RWPE1 (cell line): ENCODE measurements at places on chromosomes 4 and X.
A peak's percentile ranks its signal among the peaks of the same experiment; 100 is the strongest.

- no peak for DNase-seq
Observed at GRCh38 chr4:146446555-146446954, 75.2 kb downstream of the SLC10A7 start.

- DNase-seq: no peak
Observed at GRCh38 chrX:65407157-65407626, 127.4 kb downstream of the LAS1L start.

- DNase-seq: no peak
Observed at GRCh38 chrX:67613996-67614395, 70.2 kb downstream of the AR start.

DNA sequence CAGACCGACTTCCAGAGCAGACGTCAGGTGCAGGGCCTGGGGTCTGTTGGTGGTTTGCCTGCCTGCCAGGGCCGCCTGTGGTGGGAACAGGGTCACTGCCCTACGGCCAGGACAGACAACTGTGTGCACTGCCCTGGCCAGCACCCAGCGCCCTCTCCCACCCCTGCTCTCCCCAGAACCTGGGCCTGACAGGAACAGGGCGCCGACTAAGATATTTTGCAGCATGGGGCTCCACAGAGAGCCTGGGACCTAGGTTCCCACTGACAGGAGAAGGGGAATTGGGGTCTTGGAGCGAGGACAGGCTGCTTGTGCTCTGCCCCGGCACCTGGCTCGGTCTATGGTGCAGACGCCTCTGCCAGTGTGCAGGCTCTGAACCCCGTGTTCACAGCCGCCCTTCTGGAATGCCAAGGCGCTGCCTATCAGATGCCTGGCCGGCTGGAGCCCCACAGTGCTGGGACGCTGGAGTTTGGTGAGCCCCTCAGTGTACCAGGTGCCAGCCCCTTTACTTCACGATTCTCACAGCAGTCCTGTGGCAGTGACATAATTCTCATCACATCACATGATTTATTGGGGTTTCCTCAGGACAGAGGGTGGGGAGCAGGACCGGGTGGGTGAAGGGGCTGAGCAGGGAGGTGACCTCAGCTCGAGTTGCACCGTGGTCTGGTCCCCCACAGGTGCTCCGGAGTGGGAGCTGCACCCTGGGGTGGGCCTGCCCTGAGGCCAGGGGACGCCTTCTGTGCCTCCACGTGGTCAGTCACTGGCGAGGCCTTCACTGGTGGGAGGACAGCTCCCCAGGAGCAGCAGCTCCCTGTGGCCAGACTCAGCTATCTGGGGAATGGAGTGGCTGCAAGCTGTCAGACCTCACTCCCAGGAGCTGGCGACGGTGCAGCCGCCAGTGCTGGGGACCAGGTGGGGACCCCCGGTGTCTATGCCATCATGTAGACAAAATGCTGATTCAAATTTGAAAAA lies 113.8 kb upstream of the LRPAP1 start:
- DNase-seq: no peak

- no peak for DNase-seq
Observed at GRCh38 chr4:184528051-184528450, 53.7 kb upstream of the IRF2 start.

DNA sequence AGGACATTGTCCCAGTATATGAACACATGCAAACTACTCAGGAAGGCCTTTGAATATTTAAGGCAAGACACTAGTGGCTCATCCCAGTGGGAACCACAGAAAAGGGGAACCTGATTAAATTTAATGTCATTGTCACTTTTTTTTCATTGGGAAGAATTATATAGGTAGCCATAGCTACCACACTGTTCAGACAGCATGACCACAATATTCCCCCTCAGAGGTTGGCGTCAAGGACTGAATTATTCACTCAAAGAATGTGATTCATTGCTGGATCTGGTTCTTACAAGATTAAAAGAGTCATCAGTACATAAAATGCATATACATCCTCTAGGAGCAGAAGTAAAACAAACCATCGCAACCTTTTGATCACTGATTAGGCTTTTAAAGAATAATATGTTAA lies 92.0 kb upstream of the SMARCAD1 start:
- no peak for DNase-seq

GRCh38 chrX:120331116-120331515 lies 19.9 kb upstream of the TMEM255A start:
- no peak for DNase-seq

GRCh38 chr4:101649790-101650515 lies 140.6 kb upstream of the BANK1 start:
- peak; percentile 83 for DNase-seq

GRCh38 chr4:122705009-122705408 lies 27.5 kb upstream of the BBS12 start:
- no peak for DNase-seq

- DNase-seq: no peak
Observed at GRCh38 chrX:30309139-30309571, at the start of gene NR0B1. Gene NR0B1 (minus strand): TSS chrX:30309390. CDS start chrX:30309363, 27 bp downstream.

DNA sequence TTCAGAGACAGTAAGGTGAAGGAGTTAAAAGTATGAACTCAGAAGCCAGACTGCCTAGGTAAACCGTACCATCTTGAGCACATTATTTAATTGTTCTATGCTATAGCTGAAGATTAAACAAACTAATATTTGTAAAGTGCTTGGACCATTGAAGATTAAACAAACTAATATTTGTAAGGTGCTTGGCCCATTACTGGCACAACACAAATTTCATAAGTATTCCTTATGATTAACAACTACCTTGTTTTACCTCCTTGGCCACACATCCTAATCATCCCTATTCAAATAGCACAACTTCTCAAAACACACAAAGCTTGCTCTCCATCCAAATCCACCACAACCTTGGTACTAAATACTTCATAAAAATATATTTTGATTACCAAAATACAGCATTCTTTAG lies 137.0 kb downstream of the PPP3CA start:
- no peak for DNase-seq

DNA sequence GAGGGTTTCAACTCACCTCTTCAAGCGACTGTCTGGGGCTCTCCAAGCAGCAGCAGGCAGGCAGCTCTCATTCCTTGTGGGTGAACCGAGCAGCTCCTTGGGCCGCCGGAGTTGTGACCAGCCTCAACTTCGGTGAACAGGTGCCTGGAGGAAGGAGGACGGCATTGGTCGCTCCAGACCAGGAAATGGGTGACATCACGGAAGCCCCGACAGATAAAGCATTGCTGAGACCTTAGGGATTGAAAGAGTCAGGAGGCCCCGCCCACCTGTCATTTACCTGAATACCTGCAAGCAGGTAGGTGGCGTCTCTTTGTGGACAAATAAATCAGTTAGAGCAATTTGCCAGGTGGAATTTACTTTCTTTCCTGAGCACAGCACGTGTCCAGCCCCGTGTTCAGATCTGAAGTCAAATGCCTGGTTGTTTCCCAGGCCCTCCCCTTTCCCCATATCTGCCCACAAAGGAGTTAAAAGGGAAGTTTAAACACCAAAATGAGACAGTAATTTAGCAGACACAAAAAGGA lies at the start of gene LNX1:
Gene LNX1 (minus strand): TSS at position 115 of the 521 bp plus-strand sequence. CDS start 17,484 bp downstream, outside the sequence.
- DNase-seq: peak; percentile 66

GRCh38 chr4:74535512-74535911 lies 90.6 kb downstream of the AREG start:
- no peak for DNase-seq

DNA sequence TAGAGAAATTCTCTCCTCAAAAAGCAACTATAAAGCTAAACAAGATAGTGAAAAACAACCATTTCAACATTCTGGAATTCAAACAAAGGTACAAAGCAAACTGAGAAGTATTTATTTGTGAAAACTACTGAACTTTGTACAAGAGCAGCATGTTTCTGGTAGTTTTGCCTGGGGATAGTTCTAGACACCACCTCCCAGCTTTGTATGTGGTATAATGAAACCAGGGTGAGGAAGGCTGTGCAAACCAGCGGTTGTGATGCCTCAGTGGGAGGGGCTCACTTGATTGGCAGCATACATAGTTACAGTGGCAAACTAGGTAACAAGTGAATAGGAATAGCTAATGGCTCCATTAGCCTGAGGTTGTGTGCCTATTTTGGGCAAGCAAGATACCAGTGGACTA lies 18.6 kb upstream of the FRMD7 start:
- no peak for DNase-seq
